ENCODE measurements at places on chromosomes 16 and 17.

GRCh38 chr16:4362476-4363135, 9.0 kb upstream of the VASN start:
- DNase-seq = no peak

DNA sequence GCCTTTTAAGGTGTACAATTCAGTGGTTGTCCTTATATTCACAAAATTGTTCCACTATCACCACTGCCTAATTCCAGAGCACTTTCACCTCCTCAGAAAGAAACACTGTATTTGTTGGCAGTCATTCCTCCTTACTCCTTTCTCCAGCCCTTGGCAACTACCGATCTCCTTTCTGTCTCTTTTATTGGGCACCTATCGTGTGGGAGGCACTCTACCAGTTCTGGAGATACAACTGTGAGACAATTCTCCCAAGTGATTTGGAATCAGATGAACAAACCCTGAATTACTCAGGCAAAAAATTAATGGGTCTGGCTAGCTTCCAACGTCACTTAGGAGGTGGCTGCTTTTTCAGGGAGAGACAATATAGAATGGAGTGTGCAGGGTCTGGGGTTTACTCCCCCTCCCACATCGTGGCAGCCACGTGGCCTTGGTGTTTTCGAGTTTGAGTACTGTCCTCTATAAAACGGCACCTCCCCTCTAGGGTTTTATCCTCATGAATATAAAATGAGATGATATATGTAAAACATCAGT, 63.9 kb downstream of the SHISA9 start:
- no peak for DNase-seq

GRCh38 chr16:86088816-86089215, 189.9 kb downstream of the IRF8 start:
- DNase-seq = no peak

- no peak for DNase-seq
Observed at GRCh38 chr16:9119795-9120194, 28.4 kb downstream of the HAPSTR1 start.

DNA sequence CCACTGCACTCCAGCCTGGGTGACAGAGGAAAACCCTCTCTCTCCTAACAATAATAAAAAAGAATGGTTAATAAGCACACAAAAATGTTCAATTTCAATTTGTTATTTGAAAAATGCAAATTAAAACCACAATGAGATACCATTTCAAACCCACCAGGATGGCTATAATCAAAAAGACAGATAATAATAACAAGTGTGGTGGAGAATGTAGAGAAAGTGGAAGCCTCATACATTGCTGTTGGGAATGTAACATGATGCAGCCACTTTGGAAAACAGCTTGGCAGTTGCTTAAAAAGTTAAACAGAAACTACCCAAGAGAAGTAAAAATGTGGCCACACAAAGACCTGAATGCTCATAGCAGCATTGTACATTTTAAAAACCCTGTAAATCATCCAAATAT, 51.8 kb upstream of the MAP3K14 start:
- DNase-seq = no peak

- no peak for DNase-seq
Observed at GRCh38 chr17:42287977-42288802, at the start of gene STAT5A. TSS of gene STAT5A (plus strand) at chr17:42288498. CDS start at chr17:42289412, 914 bp downstream.

- DNase-seq = no peak
Observed at GRCh38 chr16:84563786-84564420, 54.0 kb downstream of the COTL1 start.

GRCh38 chr17:15121426-15121825, 143.7 kb downstream of the PMP22 start:
- no peak for DNase-seq

DNA sequence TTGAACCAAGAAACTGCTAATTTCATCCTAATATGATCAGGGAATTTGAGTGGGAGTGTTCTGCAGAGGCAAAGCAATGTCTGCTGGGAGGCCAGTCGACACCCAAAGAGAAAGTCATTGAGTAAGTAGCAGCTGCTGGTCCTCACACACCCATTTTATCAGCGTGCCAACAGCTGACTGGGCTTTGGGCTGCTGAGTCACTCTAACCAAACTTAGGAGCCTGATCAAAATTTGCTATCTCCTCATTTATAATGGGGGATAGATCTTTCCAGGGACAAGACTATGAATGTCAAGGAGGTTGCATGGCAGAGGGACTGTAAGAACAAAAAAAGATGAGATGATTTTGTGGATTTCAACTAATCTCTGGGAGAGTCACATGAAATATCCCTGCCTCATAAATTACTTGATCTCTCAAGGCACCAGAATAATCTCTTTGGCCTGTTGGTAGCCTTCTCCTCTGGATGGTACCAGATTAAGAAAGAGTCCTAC, 32.9 kb downstream of the CPSF4L start:
- no peak for DNase-seq

DNA sequence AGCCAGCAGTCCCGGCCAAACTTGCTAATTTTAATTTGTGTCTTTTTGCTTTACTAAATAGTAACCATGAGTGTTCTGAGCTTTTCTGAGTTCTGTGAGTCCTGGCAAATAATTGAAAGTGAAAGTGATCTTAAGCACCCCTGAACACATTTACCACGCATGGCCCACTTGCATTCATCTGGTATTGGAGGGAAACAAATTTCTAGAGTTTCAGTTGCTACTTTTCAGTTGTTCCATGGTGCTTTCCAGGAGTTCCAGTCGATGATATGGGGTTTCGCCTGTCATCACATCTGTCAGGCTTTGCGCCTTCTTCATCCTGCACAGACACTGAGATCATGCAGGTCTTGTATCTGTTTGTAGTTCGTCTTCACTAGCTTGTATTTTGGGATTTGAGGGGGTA, 44.1 kb downstream of the CRLF3 start:
- DNase-seq = no peak

GRCh38 chr17:68733241-68734176, 132.3 kb upstream of the FAM20A start:
- no peak for DNase-seq

- DNase-seq = no peak
Observed at GRCh38 chr17:36742267-36743000, 141.1 kb downstream of the MRM1 start.

- DNase-seq = no peak
Observed at GRCh38 chr17:41620583-41621434, 3.6 kb downstream of the KRT17 start.

GRCh38 chr16:57245472-57246113, 534 bp downstream of the ARL2BP start:
- no peak for DNase-seq

DNA sequence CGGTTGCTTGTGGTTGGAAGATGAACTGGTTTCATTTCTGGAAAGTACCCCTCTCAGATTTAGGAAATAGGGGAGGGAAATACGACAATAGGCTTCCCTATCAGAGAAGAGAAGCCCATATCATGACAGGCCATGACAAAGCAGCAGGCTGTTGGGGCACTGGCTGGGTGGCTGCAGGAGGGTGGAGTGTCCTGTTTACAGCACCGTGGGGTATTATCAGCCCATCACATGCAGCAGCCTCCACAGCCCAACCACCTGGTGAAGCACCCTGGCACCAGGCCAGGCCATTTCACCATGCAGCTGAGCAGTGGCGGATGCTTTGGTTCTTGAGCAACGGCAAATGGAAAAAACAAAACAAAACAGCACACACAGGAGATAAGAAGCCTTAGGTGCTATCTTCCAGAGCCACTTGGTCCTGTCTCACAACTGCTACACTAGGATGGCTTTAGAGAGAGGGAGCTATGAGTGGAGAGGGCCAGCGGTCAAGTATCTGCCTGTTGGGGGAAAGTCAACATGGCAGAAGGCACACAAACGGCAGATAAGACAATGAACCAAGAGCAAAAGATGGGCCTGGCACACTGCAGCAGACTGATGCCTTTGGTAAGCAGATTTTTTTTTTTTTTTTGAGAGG, 24.2 kb downstream of the FAM117A start:
- DNase-seq = peak; percentile 18

GRCh38 chr17:63082952-63083351, 116.9 kb downstream of the TANC2 start:
- DNase-seq = no peak

DNA sequence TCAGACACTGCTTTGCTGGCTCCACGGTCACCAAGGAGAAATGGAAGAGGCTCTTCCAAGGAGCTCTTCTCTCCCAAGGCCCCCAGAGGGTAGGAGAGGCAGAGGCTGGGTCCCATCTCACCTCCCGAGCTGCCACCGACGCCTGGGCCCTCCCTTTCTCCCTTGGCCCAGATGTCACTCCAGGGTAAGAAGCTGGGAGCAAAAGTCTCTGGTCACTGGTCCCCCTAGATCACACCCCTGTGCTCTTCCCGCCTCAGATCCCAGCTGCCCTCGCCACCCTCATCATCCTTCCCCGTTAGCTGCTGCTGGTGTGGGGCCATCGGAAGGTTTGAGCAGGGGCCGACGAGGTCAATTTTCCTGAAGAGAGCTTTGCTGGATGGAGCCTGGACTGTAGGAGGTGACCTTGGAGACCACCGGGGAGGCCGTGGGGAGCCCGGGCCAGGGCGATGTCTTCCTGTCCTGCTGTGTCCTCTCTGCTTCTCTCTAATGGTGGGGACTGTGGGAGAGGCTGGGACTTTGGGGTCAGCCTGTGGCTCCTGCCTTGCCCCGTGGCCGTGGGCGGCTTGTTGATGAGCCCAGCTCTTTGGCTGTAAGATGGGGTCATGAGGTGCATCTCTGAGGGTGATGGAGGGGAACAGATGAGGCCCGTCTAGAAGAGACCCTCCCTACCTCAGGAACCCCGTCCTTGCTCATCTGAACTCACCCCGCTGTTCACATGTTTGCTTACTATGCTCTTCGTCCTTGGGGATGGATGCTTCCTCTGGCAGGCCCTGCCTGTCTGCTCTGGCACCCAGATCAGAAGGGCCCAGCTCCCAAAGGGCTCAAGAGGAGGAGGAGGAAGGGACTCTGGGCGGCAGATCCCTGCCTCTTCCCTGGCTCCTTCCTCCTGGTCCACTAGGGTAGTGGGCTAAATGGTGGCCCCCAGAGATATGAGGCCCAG, 11.4 kb upstream of the RHBDF2 start:
- no peak for DNase-seq

DNA sequence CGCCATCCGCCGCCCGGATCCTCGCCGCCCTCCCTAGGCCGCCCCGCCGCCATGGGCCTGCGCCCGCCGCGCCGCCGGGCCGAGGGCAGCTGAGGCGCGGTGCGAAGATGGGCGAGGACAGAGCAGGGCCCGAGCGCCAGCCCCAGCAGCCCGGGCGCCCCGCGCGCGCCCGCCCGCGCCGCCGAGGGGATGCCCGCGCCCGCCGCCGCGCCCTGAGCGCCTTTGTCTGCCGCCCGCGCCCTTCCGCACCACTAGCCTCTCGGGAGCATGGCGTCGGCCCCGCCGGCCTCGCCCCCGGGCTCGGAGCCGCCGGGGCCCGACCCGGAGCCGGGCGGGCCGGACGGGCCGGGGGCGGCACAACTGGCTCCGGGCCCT, 278 bp downstream of the RAB11FIP3 start:
- DNase-seq = no peak

GRCh38 chr16:72094266-72094610, 591 bp downstream of the DHX38 start:
- DNase-seq = no peak

GRCh38 chr17:47701608-47702007, 7.6 kb downstream of the TBKBP1 start:
- no peak for DNase-seq

GRCh38 chr17:40190197-40191021, 13.1 kb downstream of the RAPGEFL1 start:
- peak; percentile 67 for DNase-seq

GRCh38 chr17:57972151-57972550, 15.9 kb downstream of the VEZF1 start:
- no peak for DNase-seq

DNA sequence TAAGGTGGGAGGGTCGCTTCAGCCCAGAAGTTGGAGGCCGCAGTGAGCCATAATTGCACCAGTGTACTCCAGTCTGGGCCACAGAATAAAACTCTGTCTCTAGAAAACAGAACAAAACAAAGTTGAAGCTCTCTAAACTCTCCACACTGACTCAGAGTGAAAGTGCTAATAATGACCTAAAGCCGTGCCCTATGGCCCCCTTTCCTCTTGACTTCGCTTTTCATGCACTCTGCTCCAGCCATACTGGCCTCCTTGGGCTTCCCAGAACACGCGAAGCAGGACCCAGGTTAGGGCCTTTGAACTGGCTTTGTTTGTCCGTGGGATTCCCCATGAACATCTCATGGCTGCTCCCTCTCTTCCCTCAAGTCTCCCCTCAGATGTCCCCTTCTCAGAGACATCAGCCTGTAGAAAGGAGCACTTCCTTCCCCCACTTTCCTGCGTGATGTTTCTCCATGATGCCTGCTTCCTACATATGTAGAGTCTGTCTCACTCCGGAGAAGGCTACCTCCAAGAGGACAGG, 18.6 kb upstream of the SPN start:
- DNase-seq = no peak

DNA sequence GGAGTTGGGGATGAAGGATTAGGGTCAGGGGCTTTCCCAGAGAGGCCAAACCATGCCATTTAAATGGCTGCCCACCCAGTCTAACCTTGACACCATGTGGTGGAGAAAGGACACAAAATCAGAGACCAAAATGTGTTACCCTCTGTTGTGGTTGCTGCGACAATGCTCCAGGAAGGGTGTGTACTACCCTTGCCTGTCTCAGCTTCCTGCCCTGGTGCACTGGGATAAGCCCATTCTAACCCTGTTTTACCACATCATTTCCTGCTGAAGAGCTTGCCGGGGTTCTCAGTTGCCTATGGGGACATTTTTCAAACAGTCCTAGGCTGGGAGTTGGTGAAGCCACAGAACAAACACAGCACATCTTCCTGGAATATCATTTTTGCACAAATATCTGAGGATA, 4.9 kb downstream of the OR4D1 start:
- no peak for DNase-seq

GRCh38 chr17:5097101-5097834, 14.4 kb downstream of the ZNF232 start:
- no peak for DNase-seq

- no peak for DNase-seq
Observed at GRCh38 chr17:8707332-8708024, 37.2 kb downstream of the CCDC42 start.

DNA sequence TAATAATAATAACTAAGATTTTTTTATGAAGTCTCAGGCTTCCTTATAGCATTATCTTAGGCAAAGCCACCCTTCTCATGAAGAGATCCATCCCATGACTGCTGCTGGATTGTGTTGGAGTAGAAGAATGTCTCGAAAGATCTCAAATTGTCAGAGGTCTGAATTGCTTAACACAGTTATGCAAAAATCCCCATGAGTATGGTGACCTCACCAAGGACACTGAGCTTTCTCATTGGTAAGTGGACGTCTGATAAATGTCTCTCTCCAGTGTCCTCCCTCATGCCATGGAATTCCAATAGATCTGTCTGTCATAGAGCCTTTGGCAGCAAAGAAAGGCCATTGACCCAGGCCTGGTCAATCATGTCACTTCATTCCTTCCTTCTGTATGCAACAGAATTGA, 264.5 kb downstream of the CDH11 start:
- no peak for DNase-seq

DNA sequence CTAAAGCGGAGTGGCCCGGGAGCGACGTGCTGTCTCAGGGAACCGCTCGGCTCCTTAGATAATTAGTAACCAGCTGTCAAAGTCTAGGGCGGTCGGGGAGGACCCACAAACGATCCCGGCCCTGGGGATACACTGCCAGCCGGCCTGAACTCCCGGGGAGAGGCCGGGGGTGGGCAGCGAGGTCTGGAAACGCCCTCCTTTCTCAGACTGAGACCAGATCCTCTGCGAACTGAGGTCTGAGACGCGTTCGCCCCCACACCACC, 1.3 kb downstream of the HNF1B start:
- no peak for DNase-seq
